ENCODE measurements at places on chromosomes 7 and 10.

GRCh38 chr10:106903180-106903579 is 261.3 kb downstream of the SORCS1 start:
- DNase-seq = no peak

DNA sequence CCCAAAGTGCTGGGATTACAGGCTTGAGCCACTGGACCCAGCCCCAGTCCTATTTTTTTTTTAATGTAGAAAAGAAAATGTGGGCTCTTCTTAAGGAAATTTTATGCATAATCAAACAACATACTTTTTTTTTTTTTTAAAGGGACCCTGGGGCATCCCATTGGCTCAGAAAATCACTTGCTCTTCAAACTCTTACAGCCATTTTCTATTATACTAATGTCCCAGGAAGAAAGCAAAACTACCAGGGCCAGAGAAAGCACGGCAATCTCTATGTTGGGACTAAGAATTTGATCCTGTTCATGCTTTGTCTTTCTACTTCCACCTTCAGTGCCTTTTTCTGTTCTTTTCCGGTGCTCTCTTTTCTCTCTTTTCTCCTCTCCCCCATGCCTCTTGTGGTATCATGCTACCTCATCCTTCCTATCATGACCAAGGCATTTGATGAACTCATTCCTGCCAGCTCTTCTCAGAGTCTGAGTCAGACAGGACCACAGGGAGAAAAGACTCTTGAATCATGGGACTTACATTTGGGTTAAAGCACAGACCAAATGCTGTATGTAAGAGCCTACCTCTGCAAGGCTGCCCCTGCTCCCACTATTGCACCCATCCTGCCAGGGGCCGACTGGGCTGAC is 76.4 kb upstream of the CCNY start:
- no peak for DNase-seq

DNA sequence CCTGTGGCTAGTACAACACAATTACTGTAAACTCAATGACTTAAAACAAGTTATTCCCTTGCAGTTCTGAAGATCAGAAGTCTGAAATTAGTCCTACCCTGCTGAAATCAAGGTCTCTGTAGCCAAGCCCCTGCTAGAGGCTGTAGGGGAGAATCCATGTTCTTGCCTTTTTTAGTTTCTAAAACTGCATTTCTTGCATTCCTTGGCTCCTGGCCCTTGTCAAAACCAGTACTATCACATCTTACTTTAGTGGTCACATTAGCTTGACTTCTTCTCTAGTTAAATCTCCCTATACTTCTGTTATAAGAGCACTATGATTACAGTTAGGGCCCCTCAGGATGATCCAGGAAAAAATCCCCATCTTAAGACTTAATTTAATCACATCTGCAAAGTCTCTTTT is 567.0 kb downstream of the GFRA1 start:
- DNase-seq = no peak

- DNase-seq = peak; percentile 1
Measured at GRCh38 chr7:106542550-106543220, 118.3 kb downstream of the CCDC71L start.

DNA sequence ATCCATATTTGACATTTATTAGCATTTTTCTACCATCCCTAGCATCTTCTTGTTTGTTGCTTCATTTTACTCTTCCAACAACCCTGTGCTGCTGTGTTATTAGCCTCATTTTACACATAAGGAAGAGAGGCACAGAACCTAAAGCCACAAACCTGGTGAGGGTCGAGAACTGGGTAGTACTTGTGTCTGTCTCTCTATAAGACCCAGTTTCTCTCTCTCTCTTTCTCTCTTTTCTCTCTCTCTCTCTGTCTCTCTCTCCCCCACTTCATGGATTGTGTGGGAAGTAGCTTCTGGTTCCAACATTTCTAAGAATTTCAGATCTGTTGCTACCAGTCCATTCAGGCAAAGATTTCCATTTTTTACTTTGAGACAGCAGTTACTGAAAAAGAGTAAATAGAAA is 1.4 kb upstream of the FRA10AC1 start:
- no peak for DNase-seq

DNA sequence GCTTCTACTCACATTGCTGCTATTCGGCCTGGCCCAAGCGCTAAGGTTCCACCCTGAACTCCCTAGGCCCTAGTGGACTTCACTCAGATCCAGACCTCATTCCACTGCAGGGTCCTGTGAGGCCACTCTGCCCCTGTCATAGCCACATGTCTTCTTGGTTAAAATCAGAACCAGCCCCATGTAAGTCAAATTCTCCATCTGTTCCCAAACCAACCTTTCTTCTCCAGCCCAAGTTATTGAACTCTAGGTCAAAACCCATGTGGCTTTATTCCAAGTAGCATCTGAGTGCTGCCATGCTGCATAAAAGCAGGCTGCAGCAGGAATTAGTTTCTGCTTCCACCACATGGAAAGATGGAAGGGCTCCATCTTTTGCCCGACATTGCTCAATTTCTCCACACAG is 281.2 kb downstream of the SNX13 start:
- no peak for DNase-seq

GRCh38 chr7:51238981-51239495 is 77.6 kb downstream of the COBL start:
- no peak for DNase-seq

- no peak for DNase-seq
Measured at GRCh38 chr10:60491162-60491561, 101.5 kb upstream of the ANK3 start.

DNA sequence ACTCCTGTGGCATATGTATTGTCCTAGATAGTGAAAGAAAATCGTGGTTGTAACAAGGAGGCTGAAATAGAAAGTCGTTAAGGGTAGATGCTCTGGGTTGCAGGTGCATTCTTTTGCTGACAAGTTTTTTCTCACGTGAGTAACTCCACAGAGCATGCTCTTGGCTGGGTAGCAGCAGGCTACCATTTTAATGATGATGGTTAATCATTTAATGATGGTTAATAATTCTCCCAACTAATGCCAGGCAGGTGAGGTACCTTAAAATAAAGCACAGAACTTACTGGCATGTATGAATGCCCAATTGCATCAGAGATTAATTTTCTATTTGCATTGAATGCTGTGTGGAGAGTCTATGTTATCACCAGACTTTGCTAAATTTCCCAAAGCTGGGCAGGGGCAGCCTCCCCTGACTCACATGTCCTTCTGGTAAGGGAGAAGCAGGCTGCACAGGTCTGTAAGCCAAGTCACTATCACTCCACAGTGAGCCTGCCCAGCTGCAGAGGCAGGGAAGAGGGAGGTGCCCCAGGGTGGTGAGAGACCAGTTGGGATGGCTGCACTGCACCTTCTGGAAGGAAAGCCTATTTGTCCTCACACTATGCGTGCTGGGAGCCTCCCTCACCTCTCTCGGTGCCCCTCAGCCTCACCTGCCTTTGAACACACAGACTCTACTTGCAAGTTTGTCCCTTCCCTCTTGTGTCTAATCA is 287.0 kb upstream of the IGFBP3 start:
- DNase-seq = no peak

GRCh38 chr10:31702005-31702404 is 226.6 kb downstream of the ARHGAP12 start:
- no peak for DNase-seq

DNA sequence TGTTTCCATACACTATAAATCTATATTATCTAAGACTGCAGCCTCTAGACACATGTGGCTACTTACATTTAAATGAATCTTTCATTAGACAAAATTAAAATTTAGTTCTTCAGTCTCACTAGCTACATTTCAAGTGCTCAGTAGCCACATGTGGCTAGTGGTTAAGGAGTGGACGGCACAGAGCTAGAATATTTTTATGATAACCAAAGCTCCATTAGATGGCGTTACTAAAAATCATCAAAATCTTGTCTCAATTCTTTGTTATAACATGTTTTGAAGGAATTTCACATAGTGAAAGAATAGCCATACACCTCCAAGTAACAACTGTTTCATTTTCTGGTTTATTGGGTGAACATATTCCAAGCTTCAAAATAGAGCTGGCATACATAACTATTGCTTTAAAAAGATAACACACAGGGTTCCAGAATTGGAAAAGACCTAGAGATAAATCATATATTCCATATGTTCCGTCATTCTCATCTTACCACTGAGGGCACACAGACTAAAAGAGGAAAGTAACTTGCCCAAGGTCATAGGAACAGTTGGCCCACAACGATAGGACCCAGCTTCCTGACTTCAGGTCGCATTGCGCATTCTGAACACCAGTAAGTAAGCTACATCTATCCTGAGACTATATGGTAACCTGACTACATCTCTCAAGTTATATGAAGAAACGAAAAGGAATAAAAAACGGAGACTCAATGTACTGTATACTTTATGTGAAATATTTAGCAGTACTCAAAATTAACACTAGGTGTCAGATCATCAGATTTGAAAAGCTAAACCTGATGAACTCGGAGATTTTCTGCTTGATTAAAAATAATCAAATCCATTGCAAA is 66.6 kb downstream of the CAV1 start:
- peak; percentile 2 for DNase-seq

DNA sequence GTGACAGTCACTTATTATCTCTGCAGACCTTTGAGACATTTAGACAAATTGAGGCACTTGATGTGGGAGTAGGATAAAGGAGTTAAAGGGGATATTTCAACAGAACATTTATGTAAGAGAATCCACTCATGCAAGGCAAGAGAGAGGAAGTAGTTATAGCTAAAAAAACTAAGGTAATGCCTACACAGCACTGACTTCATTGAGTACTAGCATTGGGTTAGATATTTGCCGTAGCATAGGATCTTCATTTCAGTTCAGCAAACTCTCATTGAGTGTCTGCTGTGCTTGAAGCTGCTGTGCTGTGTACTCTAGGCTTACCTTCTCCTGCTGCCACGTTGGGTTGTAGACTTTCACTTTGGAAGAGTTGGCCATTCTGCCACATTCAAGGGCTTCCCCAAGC is 10.5 kb upstream of the ENTPD1 start:
- no peak for DNase-seq

GRCh38 chr10:76649723-76650127 is 987.9 kb downstream of the KCNMA1 start:
- no peak for DNase-seq

- DNase-seq = no peak
Measured at GRCh38 chr10:48247680-48248079, 26.8 kb downstream of the FRMPD2 start.

GRCh38 chr7:43495572-43495971 is 87.3 kb upstream of the STK17A start:
- DNase-seq = no peak
